ENCODE measurements at places on chromosomes 2 and 18.

- no peak for DNase-seq
Observed at GRCh38 chr2:110673201-110673600, 4.7 kb downstream of the BUB1 start.

GRCh38 chr2:103151046-103151445, 389.2 kb downstream of the TMEM182 start:
- DNase-seq = no peak

DNA sequence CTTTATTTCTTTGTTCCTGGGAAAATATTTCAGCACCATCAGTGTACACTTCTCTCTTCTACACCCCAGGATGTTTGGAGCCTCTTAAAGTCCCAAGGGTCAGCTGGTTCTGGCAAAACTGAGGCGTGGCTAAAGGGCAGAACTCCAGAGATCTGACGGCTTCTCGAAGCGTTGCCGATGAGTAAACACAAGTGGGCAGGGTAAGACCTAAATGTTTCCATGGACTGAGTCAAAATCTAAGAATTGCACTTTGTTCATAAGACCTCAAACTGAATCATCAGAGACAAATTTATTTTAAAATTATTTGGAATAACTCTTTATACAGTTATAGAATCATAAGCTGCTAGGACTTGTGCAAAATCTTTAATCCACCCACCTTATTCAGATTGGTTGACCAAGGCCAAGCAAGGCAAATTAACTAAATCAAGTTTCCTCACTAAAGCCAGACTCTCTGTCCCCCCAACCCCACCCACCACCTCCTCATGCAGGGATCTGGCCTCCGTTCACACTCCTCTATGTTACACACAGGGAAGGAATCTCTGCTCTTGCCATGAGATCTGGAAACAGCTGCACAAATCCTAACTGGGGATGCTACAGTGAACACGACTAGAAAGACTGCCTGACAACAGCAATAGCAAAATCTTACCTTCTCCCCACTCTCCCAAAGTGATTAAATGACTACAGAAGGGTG, 342.6 kb upstream of the KLHL29 start:
- no peak for DNase-seq

DNA sequence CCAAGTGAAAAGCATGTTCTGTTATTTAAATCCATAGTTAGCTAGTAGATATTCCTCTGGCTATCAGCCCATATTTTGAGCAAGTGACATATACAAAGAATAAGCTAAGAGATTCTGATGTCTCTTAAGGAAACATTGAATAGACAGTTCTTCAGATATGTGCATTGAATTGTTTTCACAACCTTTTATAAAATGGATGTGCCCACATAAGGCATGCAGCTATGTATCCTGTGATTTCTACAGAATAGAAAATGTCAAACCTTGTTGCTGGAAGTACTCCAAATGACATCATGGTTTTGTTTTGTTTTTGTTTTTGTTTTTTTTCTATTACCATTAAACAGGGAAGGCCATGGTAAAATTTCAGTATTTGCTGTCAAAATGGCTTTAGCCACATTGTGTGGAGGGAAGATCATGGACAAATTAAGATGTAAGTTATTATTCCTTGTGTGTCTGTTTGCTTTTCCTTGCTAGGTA, 95.8 kb downstream of the DTNA start:
- no peak for DNase-seq

DNA sequence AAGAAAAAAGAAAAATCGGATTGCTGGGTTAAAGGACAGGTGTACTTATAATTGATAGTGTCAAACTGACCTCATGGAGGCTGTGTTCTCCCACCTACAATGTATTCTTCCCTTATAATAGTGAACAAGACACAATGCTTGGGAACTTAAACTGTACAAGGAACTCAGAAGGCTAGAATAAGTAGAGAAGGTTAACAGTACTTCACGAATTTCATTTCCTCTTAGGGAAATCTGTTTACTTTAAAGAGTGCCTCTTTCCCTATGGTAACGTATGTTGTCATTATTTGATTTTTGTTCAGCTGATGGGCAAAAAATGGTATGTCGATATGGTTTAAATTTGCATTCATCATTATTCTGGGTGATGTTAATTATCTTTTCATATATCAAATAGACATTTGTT, 9.2 kb upstream of the HK2 start:
- DNase-seq = no peak

GRCh38 chr2:128464456-128464855, 145.8 kb upstream of the HS6ST1 start:
- no peak for DNase-seq

DNA sequence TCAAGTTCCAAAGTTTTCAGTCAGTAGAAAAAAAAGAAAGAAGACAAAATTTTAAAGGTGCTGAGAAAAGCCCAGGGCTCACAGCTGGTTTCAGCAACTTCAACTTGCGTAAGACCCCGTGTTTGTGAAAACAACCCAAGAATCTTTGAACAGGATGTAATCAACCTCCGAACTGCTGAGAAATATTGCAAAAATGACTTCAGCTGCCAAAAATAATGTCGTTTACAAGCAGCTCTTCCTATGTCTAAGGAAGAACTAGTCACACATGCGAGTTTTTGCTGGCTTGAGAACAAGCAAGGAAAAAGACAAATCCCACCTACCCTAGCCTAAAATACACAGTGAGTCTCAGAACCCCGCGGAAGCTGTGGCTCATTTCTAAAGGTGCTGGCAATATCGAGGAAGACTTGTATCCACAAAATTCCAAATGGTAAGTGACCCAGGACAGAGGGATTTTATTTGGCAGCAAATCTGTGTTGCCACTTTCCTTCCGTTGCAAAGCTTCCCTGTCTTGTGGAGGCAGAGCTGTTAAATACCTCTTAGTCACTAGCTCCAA, 59.8 kb upstream of the SLC8A1 start:
- DNase-seq = no peak

DNA sequence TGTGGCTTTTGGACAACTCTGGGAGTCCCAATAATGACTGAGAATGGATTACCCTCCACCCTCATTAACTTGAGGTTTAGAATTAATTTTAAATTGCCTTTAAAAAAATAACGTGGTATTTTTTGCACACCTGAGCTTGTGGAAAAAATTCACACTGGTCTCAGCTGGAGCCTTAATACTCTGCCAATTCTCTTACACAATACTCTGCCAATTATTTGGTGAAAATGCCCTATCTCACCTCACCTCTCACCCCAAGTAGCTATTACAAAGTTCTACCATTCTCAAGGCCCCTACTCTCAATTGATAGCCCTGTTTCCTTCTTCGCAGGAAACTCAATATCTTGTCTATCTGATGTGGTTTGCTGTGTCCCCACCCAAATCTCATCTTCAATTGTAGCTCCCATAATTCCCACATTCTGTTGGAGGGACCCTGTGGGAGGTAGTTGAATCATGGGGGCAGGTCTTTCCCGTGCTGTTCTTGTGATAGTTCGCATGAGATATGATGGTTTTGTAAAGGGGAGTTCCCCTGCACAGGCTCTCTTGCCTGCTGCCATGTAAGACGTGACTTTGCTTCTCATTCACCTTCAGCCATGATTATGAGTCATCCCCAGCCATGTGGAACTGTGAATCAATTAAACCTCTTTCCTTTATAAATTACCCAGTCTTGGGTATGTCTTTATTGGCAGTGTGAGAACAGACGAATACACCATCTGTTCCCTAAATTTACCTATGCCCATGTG, 27.4 kb upstream of the C2orf69 start:
- DNase-seq = no peak

GRCh38 chr2:198483051-198483450, 678.7 kb downstream of the PLCL1 start:
- no peak for DNase-seq

DNA sequence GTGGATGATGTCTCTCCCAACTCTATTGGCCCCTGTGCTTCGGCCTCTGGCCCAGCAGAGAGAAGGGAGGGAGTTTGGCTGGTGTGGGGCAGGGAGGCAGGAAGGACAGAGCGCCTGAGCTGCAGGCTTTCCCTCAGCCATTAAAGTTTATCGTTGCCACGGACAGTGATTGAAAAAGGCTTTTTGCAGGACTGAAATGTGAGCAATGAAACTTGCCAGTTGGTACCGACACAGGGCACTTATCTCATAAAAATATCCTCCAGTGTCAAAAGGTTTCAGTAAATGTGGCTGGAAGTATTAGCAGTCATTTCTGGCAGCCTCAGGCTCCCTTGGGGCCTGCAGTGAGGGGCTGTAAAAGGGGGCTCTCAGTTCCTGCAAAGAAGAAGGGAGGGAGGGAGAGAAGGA, 169.2 kb downstream of the GLI2 start:
- DNase-seq = no peak

GRCh38 chr2:127225186-127225960, 5.3 kb upstream of the CYP27C1 start:
- no peak for DNase-seq

GRCh38 chr2:128544321-128545037, 225.8 kb upstream of the HS6ST1 start:
- no peak for DNase-seq

Measured in NCI-H82 (cell line).